ENCODE measurements at places on chromosomes 5 and 9.

DNA sequence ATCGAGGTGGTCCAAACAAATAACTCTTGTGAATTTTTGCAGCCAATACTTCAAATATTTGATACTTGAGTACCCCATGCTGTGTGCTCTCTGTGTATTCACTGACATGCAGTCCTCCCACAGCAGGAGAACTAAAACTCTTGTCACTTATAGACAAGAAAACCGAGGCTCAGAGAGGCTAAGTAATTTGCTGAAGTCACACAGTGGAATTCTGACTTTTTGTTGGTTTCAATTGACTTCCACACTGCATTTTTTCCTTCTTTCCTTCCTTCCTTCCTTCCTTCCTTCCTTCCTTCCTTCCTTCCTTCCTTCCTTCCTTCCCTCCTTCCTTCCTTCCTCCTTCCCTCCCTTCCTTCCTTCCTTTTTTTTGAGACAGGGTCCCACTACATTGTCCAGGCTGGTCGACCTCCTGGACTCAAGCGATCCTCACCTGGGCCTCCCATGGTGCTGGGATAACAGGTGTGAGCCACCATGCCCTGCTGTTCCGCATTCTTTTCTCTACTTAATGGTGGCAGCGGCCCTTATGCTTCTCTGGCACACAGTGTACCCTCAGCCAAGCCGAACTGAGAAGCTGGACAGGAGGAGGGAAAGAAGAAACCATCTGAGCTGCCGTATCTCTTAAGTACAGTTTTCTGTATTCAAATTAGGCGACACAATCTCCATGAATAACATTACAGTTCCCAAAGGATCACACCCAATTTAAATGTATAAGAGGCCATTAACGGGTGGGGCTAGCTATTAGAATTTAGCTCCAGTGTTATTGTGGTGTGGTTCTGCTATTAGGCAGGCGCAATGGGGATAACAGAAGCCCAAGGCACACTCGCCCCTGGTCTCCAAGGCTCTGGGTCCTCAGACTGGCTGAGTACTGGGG, 38.4 kb upstream of the GRHPR start:
- no peak for DNase-seq

GRCh38 chr5:8019719-8020218, 150.8 kb downstream of the MTRR start:
- DNase-seq, result no peak

DNA sequence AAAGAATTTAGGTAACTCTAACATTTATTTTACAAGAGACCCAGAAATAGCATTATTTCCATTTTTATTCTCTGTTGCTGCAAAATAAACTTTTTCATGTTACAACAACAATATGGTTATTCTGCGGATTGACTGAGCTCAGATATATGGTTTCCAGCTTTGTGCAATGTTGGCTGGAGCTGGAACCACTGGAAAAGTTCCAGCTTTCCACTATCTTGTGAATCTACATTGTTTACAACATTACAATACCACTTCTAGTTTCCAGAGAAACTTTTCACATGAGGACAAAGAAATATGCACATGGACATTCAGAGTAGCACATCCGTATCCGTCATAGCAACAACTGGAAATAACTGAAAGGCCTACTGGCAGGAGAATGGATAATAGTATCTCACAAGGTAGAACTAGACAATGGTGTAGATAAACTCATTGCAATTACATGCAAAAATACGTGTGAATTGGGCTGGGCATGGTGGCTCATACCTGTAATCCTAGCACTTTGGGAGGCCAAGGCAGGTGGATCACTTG, 436.1 kb upstream of the ADAMTS16 start:
- no peak for DNase-seq

DNA sequence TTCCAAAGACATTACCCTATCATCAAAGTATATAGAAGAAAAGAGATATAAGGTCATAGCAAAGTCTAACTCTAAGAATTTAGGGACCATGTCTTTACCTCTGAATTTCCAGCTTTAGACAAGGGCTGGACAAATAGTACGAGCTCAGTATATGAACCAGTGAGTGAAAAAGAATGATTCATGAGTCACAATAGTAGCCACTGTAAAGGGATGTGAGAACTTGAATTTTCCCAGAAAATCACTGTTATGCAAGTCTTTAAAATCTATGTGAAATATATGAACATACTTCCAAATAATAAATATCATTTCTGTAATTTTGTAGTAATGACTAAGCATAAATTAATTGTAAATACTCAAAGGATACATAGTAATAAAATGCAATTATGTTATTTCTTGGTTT, 305.9 kb upstream of the PRR16 start:
- DNase-seq, result no peak

- DNase-seq, result no peak
These were observed 248.1 kb upstream of the MAP3K1 start for GRCh38 chr5:56567278-56567677.

DNA sequence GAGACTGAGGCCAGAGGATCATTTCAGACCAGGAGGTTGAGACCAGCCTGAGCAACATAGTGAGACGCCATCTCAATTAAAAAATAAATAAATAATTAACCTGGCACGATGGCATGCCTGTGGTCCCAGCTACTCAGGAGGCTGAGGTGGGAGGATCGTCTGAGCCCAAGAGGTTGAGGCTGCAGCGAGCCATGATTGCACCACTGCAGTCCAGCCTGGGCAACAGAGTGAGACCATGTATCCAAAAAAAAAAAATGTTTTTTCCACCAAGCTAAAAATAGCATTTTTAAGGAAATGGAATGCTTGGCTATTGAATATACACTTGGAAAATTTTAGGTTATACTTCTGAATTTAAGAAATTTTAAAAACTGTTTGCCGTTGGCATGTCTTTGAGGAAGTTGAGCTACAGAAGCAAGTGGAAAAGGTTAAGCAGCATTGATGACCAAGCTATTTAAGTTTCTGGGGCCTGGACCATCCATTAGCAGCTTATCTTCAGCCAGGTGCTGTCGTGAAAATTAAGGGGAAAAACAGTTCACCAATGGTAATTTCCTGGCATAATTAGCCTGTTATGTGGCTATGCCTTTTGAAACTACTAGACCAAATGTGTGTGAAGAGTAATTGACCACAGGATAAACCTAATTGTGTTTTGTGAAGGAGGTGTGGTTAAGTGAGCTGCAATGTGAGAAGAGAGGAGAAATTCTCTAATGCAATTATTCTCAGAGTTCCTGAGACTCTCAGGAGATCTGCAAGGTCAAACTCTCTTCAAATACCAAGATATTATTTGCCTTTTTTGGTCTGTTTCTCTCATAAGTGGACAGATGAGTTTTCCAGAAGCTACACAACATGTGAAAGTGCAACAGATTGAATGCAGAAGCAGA, 21.0 kb downstream of the F2R start:
- DNase-seq, result no peak

GRCh38 chr9:131734165-131734610, 5.7 kb downstream of the RAPGEF1 start:
- DNase-seq, result no peak

GRCh38 chr9:14081745-14082144, 232.2 kb downstream of the NFIB start:
- no peak for DNase-seq

- no peak for DNase-seq
These were observed 97.9 kb downstream of the CDH6 start for GRCh38 chr5:31291323-31291854.

DNA sequence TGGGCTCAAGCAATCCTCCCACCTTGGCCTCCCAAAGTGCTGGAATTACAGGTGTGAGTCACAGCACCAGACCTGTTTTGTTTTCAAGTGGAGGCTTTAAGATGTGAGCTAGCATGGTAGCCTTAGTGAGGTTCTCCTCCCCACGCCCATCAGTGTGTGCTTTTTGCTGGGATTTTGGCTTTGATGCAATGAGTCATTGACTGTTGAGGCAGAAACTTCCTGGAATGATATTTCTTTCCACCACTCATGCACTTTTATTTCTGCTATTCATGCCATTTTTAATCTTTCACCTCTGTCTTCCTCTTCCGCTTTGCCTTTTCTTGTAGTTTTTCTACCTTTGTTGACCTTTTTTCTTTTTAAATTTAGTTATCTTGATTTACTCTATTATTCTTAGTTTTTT, 4.2 kb upstream of the NFIL3 start:
- no peak for DNase-seq

GRCh38 chr9:127567730-127568617, 44.1 kb upstream of the STXBP1 start:
- no peak for DNase-seq

GRCh38 chr9:34190996-34191892, 12.4 kb downstream of the UBAP1 start:
- DNase-seq, result no peak

GRCh38 chr9:105389796-105390195, 58.0 kb upstream of the FSD1L start:
- no peak for DNase-seq

DNA sequence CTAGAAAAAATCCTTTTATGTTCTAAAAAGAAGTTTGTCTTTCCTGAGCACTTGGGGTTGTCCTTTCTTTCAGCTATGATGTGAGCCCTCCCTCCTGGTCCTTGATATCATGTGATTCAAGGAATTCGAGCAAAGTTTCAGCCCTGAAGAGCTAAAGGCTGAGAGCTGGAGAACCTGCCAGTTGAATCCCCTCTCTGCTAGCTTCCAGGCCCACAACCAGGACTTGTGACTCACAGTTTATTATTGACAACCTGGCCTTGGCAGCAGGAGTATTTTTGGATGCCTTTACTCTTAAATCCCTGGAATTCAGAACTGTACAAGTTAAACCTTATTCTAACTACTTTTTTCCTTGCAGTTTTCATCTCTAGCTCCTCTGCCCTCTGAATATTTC, 182.8 kb downstream of the SPOCK1 start:
- DNase-seq, result no peak

- DNase-seq, result no peak
These were observed 611 bp downstream of the EXOSC3 start for GRCh38 chr9:37784291-37784615.
